ENCODE measurements at places on chromosomes 7 and 10.

GRCh38 chr7:148304456-148304855 lies 286.1 kb upstream of the C7orf33 start:
- DNase-seq = no peak

DNA sequence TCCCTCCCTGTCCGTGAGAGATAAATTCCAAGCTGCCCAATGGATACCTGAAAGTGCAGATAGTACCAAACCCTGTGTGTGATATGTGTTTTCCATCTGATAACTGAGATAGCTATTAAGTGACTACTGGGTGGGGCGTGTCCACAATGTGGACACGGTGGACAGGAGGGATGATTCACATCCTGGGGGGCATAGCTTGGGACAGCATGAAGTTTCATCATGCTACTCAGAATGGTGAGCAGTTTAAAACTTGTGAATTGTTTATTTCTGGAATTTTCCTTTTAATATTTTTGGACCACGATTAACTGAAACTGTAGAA lies 158.6 kb downstream of the CREB5 start:
- peak; percentile 54 for DNase-seq

GRCh38 chr10:123835575-123835974 lies 56.0 kb downstream of the CPXM2 start:
- no peak for DNase-seq

DNA sequence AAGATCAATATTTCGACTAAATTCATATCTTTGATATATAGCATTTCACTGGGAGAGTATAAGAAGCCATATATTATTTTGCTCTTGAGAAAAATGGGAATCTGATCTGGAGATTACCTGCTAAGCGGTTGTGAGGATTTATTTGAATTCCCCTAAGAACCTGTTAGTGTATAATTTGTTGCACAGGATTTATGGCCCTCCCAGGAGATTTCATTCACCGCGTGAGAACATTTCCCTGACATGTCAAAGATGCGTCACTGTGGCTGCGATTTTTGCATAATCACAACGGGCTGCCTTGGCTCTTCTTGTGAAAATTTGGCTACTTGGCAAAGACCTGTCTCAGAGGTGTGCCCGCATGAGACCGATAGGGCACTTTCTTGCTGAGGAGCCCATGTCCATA lies 184.7 kb upstream of the PFKP start:
- DNase-seq = peak; percentile 12

- no peak for DNase-seq
Observed at GRCh38 chr7:92631067-92631849, 41.1 kb upstream of the FAM133B start.

DNA sequence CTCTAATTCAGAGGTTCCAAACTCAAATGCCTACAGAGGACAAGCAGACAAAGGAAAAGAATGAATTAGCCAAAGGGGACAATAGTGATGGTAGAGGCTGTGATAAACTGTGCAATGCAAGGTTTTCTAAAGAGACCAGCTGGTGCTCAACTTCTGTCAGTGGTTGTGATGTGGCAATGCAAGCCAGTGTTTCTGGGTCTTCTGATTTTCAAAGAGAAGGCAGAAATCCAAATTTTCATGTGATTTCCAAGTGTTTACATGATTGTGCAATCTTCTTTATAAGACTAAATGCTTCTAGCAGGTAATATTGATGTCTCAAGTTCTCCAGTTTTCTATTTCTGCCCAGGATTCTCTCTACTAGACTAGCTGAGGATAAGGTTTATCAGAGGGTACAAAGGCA lies 135.9 kb downstream of the PCDH15 start:
- DNase-seq = no peak

GRCh38 chr10:104777086-104777799 lies 136.2 kb downstream of the SORCS3 start:
- DNase-seq = no peak

- DNase-seq = no peak
Observed at GRCh38 chr10:70558295-70558694, 44.2 kb downstream of the PRF1 start.

DNA sequence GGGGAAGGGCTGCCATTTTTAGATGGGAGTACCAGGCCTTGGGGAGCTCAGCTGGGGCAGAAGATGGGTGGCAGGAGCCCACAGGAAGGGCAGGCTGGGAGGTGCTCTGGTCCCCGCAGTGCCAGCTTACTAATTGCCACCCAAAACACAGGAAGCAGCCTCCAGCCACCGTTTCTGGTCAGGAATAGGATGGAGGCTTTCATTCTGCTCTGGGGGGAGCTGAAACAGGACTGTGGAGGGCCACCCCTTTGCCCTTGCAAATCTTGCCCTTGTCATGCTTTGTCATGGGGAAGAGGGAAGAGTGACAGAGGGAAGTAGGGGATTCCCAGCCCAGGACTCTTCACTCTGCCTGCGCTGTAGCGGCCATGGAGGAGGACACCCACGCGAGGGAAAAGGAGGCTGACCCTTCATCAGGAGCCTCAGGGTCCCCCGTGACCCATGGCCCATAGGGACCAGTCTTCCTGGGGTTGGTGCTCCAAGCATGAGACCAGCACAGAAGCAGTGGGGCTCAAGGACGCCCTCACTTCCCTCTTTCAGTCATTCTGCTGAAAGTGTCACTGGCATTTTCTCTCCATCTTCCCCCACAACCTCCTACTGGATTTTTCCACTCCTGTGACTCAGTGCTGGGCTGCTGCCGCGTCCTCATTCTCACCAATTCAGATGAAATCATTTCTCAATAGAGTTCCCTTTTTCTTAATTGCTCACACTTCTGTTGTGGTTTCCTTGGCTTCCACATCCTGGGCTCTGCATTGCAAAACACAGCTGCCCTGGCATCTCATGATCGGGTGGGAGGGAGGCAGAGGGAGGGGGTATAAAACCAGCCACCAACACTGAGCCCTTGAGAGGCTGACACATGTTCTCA lies 61.9 kb downstream of the MKI67 start:
- peak; percentile 82 for DNase-seq

GRCh38 chr7:41809940-41810576 lies 107.2 kb upstream of the INHBA start:
- no peak for DNase-seq

- DNase-seq = peak; percentile 99
Observed at GRCh38 chr10:58641095-58641531, 128.4 kb downstream of the BICC1 start.

DNA sequence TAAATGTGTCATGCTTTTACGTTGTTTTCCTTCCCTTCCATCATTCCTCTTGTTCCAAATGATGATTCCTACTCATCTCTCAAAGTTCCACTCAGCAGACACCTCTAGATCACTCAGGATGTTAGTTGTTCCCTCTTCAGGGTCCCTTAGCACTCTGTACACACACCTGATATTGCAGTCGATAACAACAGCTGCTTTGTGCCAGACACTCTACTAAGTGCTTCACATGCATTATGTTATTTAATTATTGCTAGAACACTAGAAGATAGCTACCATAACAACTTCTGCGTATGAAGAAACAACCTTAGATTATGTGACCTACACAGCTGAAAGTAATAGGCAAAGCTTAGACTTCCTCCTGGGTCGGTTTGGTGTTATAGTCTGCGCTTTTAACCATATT lies 29.6 kb downstream of the PCBD1 start:
- no peak for DNase-seq

DNA sequence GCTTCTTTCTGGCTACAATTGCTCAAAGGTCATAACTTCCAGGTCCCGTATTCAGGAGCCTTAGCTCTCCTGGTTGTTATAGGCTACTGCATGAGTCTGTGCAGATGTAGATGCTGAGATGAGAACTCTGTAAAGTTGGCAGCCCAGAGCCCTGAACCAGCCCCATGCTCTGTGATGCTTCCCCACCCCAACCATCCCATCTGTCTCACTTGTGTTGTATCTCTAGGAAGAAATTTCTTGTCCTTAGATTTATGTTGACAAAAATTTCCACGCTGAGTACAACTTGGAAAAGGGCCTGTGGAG lies 61.2 kb upstream of the EEPD1 start:
- DNase-seq = no peak

DNA sequence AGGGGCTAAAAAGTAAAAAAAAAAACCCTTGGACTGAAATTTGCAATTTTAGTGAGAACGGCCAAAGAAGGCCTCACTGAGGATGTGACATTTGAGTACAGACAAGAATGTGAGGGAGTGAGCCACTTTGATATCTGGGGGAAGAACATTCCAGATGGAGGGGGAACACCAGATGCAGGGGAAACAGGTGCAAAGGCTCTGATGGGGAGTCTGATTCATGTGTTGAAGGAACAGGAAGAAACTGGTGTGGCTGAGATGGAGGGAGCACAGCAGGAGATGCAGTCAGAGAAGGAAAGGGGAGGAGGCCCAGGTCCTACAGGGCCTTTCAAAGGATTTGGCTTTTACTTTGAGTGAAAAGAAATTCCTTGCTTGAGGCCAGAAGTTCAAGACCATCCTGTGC lies 615.7 kb upstream of the NRP1 start:
- no peak for DNase-seq

DNA sequence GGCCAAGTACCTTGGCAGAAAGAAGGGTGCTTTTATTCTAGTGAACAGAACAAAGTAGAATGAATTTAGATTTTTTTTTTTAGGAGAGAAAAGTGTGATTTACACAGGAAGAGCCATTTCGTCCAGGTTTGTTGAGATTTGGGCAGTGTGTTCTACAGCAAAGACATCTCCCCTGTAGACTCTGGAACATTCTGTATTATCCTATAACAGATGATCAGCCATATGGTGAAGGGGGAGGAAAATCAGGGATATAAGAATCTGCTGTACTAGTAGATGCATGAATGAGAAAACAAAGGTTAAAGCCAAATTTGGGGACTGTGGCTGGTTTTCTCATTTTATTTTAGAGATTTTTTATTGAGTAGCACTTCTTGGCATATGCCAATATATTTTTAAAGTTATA lies 453.7 kb upstream of the LRRTM3 start:
- no peak for DNase-seq

- no peak for DNase-seq
Observed at GRCh38 chr7:117041822-117042221, 88.5 kb downstream of the ST7 start.

GRCh38 chr7:90485734-90486316 lies 16.4 kb downstream of the PTTG1IP2 start:
- DNase-seq = no peak

DNA sequence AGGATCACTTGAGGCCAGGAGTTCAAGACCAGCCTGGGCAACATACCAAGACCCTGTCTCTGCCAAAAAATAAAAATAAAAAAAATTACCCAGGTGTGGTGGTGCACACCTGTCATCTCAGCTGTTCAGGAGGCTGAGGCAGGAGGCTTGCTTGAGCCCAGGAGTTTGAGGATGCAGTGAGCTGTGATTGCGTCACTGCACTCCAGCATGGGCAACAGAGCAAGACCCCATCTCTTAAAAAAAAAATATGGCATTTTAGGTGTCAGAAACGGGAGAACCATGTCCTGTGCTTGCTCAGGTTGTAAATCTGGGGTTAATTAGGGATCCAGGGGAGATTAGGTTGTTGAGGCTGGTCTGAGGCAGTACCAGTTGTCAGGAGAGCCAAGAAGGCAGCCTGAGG lies 64.9 kb downstream of the GTF2IRD1 start:
- DNase-seq = no peak

- no peak for DNase-seq
Observed at GRCh38 chr7:110645060-110645459, 445.9 kb upstream of the LRRN3 start.

DNA sequence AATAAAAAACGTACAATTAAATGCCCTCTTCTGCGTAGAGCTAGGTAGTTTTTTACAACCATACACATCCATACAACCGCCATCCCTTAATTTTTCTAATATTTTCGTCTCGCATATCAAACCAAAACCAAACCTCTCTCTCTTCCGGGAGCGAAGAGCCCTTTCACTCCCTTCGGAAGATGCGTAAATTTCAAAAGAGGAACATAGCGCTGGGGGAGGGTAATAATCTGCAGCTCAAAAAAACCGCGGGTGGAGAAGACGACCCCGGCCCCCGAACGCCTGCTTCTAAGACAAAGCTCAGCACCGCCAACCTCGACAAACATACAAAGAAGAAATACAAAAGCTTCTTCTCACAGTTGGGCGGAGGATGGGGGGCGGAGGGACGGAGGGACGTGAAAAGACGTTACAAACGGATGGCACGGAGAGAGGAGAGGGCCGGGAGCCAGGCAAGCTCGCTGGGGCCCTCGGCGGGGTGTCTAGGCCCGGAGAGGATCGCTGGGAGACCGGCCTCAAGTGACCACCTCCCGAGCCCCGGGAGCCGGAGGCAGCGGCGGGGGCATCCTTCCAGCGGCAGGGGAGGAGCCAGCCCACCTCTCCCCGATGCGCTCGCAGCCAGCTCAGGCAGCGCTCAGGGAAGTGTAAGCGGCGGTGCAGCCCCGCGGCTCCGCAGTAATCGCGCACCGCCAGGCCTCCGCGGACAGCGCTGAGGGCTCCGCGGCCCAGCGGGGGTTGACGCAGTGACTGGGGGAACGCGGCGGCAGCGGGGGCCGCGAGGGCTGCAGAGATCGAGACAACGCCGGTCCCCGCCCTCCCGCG lies 851 bp downstream of the MKRN1 start:
- peak; percentile 27 for DNase-seq

GRCh38 chr10:52394246-52394645 lies 80.2 kb downstream of the DKK1 start:
- peak; percentile 28 for DNase-seq

DNA sequence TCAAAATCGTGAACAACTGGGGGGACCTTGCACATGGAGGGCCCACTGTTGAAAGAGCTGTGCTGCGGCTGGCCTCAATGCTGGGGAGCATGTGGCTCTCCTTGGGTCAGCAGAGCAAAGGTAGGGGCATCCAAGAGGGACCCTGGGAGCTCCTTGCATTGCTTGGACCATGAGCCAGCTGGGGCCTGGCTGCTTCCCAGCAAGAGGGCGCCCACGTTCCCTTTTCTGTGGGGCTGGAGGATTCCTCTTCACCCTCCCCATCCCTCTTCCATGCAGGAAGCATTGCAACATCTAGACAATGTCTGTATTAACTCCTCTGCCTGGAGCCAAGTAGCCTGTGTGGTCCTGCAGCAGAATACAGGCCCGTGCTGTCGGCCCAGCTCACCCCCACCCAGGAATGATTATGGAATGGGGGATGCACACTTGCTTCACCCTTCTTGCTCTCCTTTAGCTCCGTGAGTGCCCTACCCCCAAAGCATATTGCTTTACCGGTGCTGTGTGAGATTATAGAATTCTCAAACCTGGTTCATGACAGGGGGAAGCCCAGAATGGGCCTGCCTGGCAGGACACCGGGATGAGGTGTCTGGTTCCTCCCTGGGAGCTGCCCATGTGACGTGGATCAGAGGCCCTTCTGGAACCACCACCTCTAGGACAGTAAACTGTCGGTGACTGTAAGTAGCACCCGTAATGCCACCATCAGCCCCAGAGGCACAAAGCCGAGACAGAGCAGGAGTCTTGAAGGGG lies 61.9 kb downstream of the SYPL1 start:
- peak; percentile 81 for DNase-seq

DNA sequence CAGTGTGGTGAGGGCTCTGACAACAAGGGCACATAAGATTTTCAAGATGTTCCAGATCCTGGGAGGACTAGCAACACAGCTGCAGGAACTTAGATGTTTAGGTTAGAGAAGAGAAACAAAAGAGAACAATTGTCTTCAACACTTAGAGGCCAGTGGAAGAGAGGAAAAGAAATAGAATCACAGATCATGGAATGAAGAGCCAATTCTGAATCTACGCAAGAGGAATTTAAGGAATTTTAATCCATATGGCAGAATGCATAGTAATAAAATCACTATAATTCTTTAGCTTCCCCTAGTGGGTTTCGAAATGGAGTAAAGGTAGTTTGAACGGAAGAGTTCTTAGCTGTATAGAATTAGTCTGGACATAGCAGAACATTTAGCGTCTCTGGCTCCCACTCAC lies 114.6 kb upstream of the LRRTM3 start:
- peak; percentile 50 for DNase-seq
